Stimulated activated CD8-positive, alpha-beta memory T cell treated with anti-CD3 and anti-CD28 coated beads, Interleukin-15, amount 100 ng/mL, for 1 hour (primary cell): ENCODE measurements at places on chromosomes 1 and 21.

DNA sequence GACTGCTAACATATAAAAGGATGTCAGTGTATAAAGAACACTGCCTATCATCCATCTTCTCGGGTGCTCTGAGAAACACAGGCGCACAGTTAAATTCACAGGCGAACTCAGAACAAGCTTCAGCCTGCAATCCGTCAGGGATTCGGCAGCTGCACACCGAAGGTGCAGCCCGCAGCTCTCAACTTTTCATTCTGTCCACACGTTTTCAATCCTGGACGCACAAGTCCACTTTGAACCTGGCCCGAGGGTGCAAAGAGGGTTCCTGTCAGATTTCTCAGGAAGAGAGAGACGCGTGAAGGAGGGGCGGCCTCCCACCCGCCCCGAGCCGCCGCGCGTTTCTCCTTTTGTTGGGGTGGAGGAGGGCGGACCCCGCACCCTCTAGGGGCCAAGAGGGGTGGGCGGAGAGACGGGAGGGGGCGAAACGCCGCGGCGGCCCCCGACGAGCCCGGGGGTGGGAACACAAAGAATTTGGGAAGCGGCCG lies 724 bp downstream of the DOCK7 start:
- no peak for DNase-seq

DNA sequence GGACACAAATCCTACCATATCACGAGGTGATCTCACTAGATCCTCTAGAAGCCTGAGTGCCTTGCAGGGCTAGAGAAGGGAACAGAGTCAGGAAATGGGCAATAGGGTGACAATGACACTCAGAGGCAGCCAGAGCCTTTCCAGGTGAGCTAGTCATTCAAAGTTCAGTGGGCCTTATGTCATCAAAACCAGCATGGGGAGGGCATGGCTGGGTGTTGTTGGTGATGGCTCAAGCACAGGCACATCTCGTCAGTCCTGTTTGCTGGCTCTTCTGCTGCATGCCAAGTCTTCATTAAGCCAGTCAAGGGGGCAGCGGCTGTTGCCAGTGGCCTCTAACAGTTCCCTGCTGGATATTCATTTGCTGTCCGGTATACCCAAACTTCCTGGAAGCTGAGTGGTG lies 99.6 kb upstream of the USP24 start:
- DNase-seq: no peak

GRCh38 chr1:40711465-40712404 lies 20.2 kb downstream of the NFYC start:
- DNase-seq: no peak

DNA sequence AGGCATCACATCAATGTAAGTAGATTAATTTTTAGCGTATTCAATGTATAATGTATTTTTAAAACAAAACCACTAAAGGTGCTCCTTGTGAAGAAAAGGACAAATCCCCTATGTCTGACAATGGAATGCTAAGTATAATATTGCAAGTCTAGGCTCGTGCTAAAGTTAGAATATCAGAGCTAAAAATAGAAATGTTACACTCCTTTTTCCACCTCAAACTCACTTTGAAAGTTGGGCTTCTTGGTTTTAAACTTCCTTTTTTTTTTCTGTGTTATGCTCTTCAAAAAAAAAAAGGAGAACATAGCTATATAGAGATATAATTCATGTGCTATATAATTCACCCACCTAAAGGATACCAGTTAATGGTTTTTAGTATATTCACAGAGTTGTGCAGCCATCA lies 3.6 kb upstream of the SERBP1 start:
- no peak for DNase-seq

DNA sequence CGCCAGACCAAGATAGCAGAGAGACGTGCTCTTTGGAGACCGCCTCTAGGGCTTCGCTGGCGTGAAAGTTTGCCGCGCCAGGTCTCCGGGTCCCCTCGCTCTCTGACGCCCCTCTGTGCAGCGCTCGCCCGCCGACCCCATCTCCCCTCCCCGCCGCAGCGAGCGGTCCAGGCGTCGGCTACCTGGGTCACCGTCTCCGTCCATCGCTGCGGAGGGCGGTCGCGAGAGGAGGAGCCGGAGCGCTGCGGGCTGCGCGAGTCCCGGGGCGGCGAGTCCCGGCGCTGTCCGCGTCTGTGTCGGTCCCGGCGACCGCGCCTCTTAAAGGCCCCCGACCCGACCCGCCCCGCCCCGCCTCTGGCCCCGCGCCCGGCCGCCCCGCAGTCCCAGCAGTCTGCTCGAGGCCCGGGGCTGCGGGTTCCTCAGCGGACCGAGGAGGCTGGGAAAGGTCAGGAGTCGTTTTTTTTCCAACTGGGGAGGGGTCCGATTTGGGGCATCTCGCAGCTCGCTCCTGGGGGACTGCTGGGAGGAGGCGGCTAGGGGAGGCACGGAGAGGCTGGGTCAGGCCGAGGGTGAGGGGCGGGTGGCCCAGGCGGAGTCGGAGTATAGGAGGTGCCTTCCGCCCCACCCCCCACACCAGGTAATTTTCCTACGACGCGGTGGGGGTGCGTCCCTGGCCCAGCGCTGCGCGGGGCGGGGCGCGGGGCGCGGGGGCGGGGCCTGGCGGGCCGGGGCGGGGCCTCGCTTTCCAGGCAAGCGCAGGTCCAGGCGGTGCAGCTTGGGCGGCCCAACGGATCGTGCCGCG lies at the start of the genes FBXO2 and FBXO44:
FBXO2 (minus strand) TSS at position 293 of the 802 bp plus-strand sequence; CDS start at position 204, 89 bp downstream.
FBXO44 (plus strand) TSS at position 741 of the 802 bp plus-strand sequence. CDS start 959 bp downstream, outside the sequence.
- peak; percentile 46 for DNase-seq

- no peak for DNase-seq
These were observed 64.8 kb upstream of the ATP5PO start for GRCh38 chr21:33980276-33980916.

- no peak for DNase-seq
These were observed 56.4 kb downstream of the LBR start for GRCh38 chr1:225371366-225372010.

DNA sequence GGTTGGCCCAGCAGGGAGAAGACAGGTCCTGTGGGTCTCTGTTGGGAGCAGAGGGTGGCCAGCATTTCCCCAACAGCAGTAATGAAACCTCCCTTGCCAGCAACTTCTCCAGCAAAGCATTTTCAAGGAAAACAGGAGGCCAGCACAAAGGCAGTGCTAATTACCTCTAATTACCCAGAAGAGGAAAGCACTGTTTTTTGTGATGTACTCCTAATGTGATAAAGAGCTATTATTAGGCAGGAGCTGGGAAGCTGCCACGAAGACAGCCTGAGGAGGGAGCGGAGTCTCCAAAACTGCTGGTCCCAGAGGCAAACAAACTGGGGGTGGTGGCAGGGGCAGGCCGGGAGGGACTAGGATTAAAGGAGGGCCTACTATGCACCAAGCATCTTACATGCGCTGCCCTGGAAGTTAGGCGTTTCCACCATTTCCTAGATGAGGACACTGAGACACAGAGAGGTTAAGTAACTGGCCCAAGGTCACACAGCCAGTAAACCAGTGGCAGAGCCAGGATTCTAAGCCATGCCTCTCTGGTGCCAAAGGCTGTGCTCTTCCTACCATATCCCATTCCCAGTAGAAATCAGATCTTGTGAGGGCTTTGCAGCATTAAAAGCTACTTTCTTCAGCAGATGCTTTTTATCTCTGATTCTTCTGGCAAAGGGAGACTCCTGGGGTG lies 24.5 kb downstream of the HTR6 start:
- no peak for DNase-seq

GRCh38 chr1:82220754-82221153 lies 420.0 kb downstream of the ADGRL2 start:
- no peak for DNase-seq

- DNase-seq: no peak
These were observed 173.5 kb downstream of the DISC1 start for GRCh38 chr1:231800108-231800507.

- no peak for DNase-seq
These were observed 33.6 kb upstream of the CTSK start for GRCh38 chr1:150841626-150842025.

DNA sequence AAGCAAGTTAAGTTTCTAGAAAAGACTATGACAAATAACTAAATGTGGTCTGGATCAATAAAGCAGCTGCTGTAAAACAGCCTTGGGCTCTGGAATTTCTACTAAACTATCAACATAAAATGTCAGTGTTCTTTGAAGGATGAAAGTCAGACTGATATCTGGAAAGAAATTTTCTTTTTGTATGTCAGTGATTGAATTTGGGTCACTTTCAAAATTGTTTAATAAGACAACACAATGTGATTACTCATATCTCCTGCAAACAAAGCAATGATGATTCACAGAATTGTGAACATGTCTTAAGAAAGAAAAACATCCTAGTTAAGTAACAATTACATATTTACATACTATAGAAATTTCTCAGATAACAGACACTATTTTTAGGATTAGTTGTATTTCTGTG lies 826.4 kb downstream of the PLA2G4A start:
- DNase-seq: no peak

DNA sequence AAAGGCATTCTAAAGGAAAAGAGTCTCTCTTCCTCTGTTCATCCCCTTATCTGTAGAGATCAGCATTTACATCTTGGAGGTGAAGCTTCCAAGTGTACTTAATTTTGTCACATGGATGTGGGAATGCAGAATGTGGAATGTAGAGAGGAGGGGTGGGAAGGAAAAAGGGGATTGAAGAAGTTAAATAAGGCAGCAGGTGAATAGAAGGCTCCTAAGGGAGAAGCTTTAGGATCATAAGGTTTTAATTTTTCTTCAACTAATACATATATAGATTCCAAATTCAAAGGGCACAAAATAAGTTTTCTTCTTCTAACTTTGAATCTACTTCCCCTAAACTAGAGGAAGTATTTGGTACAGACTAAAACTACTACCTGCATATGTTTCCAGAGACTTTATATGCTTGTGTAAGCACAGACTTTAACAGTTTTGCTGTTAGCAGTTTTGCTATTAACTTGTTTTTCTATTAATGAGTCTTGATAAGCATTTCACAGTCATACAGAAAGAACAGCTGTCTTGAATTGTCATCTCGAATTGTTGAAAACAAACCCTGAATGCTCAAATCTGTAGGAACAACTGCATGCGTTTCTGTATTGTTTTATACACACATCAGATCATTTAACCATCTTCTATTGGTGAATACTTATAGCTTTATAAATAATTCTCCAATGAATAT lies 12.7 kb downstream of the TENT5C start:
- DNase-seq: no peak

GRCh38 chr1:231893400-231894102 lies 267.0 kb downstream of the DISC1 start:
- DNase-seq: no peak

- DNase-seq: no peak
These were observed 100.3 kb downstream of the GRIK3 start for GRCh38 chr1:36934061-36934460.

- no peak for DNase-seq
These were observed 21.4 kb downstream of the CITED4 start for GRCh38 chr1:40840526-40841323.

DNA sequence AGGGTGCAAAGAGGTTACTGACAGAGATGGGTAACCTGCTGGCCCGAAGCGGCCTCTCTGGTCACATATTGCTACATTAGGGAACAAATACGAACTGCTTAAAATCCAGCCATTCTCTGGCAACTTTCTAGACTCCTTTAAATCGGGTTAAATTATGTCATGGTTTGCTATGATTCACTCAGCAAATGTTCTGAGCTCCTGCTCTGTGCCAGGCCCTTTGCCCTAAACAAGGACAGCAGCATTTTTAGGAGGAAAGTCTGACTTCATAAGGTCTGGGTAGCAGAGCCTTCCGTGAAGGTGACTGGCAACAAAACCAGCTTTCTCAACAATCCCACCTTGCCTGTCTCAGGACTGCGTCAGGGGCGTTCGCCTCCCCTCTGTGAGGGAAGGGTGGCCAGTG lies 15.4 kb downstream of the ZP4 start:
- DNase-seq: no peak

- DNase-seq: no peak
These were observed 4.1 kb upstream of the TMEM81 start for GRCh38 chr1:205088341-205088740.

GRCh38 chr1:107795441-107795840 lies 169.5 kb downstream of the VAV3 start:
- DNase-seq: no peak

GRCh38 chr1:202439308-202439707 lies 90.8 kb downstream of the PPP1R12B start:
- no peak for DNase-seq

GRCh38 chr1:176744142-176744541 lies 281.2 kb downstream of the PAPPA2 start:
- no peak for DNase-seq

GRCh38 chr1:193069748-193070385 lies 10.5 kb downstream of the RO60 start:
- DNase-seq: no peak

GRCh38 chr1:200099040-200099439 lies 71.5 kb downstream of the NR5A2 start:
- no peak for DNase-seq
